ENCODE measurements at places on chromosomes 12 and 14.

- H3K27ac ChIP-seq: no peak overlapping the region
- H3K27me3 ChIP-seq: no peaks in the 10 kb centered on the region
- no peaks in the 10 kb centered on the region for H3K36me3 ChIP-seq
- no peak for DNase-seq
- no peak overlapping the region for H3K4me3 ChIP-seq
These were observed 205.1 kb upstream of the GZMB start for GRCh38 chr14:24838945-24839616.

- peak overlapping the region; percentile 35 for H3K27ac ChIP-seq
- no peak for DNase-seq
- peaks cover 26% of the 10 kb centered on the region for H3K36me3 ChIP-seq
- H3K27me3 ChIP-seq: no peaks in the 10 kb centered on the region
- peaks cover 21% of the 10 kb centered on the region for H3K4me1 ChIP-seq
These were observed 29.4 kb downstream of the ELK3 start for GRCh38 chr12:96223411-96224218.

DNA sequence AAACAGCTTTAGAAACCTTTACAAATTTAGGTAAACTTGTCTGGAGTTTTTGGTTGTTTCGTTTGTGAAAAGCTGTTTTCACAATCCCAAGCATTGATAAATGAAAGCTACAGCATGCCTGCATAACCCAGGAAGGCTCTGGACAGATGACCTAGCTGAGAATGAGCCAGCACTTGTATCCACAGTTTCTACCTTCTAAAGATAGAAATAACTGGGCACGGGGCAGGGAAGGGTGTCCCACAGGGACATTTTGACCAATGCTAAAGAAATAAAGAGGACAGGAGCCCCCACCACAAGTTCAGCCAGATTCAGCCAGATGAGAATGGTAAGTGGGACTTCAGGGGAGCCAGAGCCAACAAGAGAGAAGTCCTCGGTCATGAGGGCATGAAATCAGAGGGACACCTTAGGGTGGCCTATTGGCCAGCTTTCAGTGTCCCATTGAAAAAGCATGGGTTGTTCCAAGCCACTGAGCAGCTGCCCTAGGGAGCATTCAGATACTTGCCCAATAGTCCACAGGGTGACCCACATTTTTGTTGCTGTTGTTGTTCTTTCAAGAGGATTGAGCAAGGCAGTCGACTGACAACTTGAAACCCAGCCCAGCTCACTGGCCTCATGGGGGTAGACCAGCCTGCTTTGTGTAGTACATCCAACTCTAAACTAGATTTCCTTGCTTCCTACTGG is 140.3 kb upstream of the NUDT4 start:
- H3K4me1 ChIP-seq: no peaks in the 10 kb centered on the region
- H3K4me3 ChIP-seq: no peak overlapping the region
- DNase-seq: no peak

DNA sequence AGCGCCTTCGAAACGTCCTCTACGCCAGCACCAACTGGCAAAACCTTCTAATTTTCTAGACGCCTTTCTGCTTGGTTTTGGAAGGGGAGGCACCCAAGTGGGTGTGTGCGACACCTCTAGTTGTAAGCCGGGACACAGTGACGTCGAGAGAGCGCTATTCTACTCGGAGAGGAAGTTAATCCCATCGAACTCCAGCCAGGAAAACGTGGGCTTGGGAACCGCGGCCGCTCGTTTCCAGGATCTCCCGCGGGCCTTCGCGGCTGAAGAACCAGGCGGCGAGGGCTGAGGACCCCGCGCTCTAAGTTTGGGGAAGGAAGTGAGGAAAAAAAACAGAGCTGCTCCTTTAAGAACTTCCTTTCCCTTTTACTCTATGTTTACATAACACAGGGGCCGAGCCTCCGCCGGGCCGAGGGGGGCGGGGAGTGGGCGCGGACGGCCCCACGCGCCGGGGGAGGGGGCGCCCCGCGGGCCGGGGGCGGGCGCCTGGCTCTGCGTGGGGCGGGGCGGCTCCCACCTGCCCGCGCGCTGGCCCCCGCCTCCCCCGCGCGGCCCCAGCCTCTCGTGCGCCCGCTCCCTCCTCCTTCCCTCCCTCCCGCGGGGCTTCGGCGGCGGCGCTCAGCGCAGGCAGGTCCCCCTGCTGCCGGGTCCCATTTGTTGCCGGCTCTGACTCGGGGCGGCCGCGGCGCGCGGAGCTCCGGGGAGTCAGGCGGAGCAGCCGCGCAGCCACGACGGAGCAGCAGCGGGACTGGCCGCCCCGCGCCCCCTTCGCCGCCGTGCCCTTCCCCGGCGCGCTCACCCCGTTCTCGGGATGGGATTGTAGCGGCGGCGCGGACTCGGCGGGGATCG is at the start of gene PELI2:
PELI2 (plus strand) TSS at position 647 of the 846 bp plus-strand sequence. CDS start 250 bp downstream, outside the sequence.
- H3K4me3 ChIP-seq: peak within 1 kb of the TSS; percentile 45
- peaks cover 39% of the 10 kb centered on the region for H3K4me1 ChIP-seq
- peak within 1 kb of the TSS; percentile 81 for H3K27ac ChIP-seq

DNA sequence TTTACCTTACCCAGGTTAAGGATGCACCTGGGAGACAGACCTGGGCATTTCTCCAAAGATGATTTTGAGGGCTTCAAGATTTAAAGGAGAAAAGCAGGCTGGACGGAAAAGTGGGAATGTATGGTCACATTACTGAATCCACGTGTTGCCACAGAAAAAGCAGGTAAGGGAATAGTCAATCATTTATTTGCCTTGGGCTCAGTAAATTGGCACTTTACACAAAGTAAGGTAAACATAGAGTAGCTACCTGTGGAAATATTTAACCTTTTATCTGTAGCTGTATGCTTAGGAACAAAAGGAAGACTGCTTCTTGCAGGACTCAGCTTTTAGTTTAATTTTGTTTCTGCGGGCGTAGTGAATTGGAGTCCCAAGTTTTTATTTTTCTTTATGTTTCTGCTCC is 153.3 kb downstream of the SLCO1B3 start:
- H3K4me1 ChIP-seq: no peaks in the 10 kb centered on the region
- no peak overlapping the region for H3K27ac ChIP-seq
- H3K27me3 ChIP-seq: no peaks in the 10 kb centered on the region
- no peak overlapping the region for H3K4me3 ChIP-seq
- DNase-seq: no peak

- no peak overlapping the region for H3K27ac ChIP-seq
- H3K36me3 ChIP-seq: no peaks in the 10 kb centered on the region
- H3K4me3 ChIP-seq: no peak overlapping the region
- no peaks in the 10 kb centered on the region for H3K4me1 ChIP-seq
- no peak for DNase-seq
- no peaks in the 10 kb centered on the region for H3K27me3 ChIP-seq
These were observed 24.9 kb downstream of the SPTSSA start for GRCh38 chr14:34436960-34437728.

DNA sequence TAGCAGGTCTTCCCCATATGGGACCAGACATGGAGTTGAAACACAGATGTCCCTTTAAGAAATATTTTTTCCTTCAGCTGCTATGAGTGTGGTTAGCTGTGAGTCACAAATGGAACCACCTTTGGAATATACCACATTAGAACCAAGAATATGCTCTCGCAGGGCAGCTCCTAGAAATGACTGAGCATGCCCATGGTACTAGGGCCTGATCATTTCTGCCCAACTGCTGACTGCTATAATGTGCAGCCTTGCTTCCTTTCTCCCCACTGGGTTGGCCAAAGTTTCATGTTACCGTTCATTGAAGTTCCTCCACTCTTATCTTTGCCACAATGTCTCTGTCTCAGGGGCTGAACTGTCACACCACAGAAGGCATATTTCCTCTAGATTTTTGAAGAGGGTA is 1074.6 kb downstream of the FLRT2 start:
- H3K27me3 ChIP-seq: no peaks in the 10 kb centered on the region
- no peaks in the 10 kb centered on the region for H3K4me1 ChIP-seq
- no peak overlapping the region for H3K4me3 ChIP-seq
- no peaks in the 10 kb centered on the region for H3K36me3 ChIP-seq
- H3K27ac ChIP-seq: no peak overlapping the region

GRCh38 chr12:24356240-24356804 is 406.9 kb upstream of the SOX5 start:
- H3K4me1 ChIP-seq: no peaks in the 10 kb centered on the region
- no peak for DNase-seq
- no peak overlapping the region for H3K4me3 ChIP-seq
- H3K27me3 ChIP-seq: no peaks in the 10 kb centered on the region
- no peaks in the 10 kb centered on the region for H3K36me3 ChIP-seq

DNA sequence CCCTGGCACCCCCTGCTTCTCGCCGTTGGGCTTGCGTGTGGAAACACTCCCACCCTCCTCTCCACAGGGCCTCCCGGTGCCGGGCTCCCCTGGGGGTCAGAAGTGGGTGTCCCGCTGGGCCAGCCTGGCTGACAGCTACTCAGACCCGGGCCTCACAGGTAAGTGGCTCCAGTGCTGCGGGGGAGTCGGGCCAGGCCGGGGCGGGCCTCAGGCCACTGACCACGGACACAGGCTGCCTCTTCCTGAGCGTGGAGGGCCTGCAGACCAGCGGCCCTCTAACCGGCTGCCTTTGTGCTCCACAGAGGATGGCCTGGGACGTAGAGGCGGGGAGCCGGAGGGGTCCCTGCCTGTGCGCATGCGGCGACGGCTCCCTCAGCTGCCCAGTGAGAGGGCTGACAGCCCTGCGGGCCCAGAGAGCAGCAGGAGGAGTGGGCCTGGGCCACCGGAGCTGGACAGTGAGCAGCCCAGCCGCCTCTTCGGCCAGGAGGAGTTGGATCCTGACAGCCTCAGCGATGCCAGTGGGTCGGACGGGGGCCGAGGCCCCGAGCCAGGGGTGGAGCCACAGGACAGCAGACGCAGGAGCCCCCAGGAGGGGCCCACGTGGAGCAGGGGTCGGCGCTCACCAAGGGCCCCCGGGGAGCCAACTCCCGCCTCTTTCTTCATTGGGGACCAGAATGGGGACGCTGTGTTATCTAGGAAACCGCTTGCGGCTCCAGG is 21.1 kb downstream of the CEP170B start:
- no peaks in the 10 kb centered on the region for H3K36me3 ChIP-seq
- H3K4me3 ChIP-seq: no peak overlapping the region
- DNase-seq: no peak
- H3K27ac ChIP-seq: no peak overlapping the region
- no peaks in the 10 kb centered on the region for H3K4me1 ChIP-seq

DNA sequence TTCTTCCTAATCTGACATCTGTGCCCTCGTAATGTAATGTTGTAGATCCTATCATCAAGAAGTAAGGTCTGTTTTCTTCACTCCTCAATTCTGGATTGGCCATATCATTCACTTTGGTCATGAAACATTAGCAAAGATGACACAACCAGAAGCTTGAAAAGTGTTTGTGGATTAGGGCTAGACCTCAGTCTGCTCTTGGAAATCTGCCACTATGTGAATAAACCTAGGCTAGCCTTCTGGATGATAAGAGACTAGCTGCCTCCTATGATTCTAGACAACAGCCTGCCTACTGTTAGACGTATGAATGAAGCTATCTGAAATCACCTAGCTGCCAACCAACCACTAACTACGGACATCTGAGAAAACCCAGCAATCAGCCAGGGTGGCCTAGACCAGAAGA is 38.7 kb upstream of the LYZ start:
- DNase-seq: no peak
- no peak overlapping the region for H3K27ac ChIP-seq
- no peak overlapping the region for H3K4me3 ChIP-seq
- H3K36me3 ChIP-seq: no peaks in the 10 kb centered on the region
- no peaks in the 10 kb centered on the region for H3K27me3 ChIP-seq
- no peaks in the 10 kb centered on the region for H3K4me1 ChIP-seq

DNA sequence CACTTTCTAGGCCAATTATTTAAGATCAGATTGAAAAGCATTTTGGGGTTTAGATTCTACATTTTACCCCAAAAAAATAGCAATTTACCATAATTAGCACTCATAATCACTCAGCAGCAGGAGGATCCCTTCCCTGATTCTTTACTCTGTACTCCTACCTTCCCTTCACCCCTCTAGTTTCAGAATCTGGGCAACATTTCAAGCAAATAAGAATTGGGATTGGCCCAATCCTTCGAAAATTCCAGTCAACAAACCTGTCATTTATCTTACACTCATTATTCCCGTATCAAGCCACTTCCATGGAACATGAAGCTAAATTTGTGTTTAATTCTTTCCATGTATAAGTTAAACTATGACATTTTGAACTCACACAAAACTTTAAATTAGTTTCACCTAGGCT is 349.1 kb upstream of the USP15 start:
- H3K4me1 ChIP-seq: no peaks in the 10 kb centered on the region
- no peak overlapping the region for H3K4me3 ChIP-seq
- no peaks in the 10 kb centered on the region for H3K27me3 ChIP-seq
- no peaks in the 10 kb centered on the region for H3K36me3 ChIP-seq

DNA sequence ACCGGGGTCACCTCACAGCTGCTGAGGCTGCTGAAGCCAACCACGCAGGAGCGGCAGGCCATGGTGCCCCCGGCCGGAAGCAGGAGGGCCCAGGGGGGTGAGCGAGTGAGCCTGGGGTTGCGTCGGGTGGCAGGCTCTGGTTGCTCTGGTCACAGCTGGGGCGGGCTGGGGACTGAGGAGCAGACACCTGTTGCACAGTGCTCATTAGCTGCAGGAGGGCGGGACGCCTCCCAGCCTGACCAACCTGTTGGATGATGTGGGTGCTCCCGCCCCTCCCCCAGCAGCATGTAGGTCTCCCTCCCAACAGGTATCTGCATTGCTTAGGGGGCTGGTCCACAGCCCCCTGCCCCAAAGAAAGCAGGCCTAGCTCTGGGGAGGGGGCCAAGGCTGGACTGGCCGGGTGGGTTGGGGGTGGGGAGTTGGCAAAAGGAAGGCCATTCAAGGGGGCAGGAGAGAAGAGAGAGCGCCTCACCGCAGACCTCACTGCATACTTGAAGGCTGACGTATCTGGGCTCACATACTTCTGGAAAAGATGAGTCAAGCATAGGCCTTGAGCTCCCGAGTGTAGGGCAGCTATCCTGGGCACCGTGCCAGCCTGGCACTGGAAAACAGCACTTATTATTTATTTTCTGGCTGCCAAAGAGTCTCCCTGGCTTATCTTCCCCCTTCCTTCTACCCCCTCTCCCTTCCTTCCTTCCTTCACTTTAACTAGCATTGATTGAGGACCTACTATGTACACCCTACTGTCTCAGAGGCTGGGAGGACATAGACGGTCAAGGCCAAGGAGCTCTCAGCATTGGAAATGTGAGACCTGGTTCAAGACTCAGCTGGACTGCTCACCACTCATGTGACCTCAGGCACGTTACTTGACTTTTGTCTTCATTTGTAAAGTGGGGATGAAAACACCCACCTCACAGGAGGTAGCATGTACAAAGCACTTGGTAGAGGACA is at the start of gene KRT80:
KRT80 (minus strand) TSS at position 174 of the 951 bp plus-strand sequence; CDS start at position 62, 112 bp downstream.
- no peak within 1 kb of the TSS for H3K4me3 ChIP-seq
- no peak within 1 kb of the TSS for H3K27ac ChIP-seq
- H3K36me3 ChIP-seq: no peaks in the 10 kb centered on the region
- no peak for DNase-seq
- H3K27me3 ChIP-seq: no peaks in the 10 kb centered on the region

GRCh38 chr14:52076334-52076733 is 7.5 kb upstream of the NID2 start:
- H3K4me1 ChIP-seq: peaks cover 14% of the 10 kb centered on the region
- H3K4me3 ChIP-seq: no peak overlapping the region
- H3K27ac ChIP-seq: no peak overlapping the region
- no peaks in the 10 kb centered on the region for H3K36me3 ChIP-seq
- no peaks in the 10 kb centered on the region for H3K27me3 ChIP-seq

All from CD4-positive, alpha-beta memory T cell (primary cell).